ENCODE measurements at places on chromosomes 12 and 14.

DNA sequence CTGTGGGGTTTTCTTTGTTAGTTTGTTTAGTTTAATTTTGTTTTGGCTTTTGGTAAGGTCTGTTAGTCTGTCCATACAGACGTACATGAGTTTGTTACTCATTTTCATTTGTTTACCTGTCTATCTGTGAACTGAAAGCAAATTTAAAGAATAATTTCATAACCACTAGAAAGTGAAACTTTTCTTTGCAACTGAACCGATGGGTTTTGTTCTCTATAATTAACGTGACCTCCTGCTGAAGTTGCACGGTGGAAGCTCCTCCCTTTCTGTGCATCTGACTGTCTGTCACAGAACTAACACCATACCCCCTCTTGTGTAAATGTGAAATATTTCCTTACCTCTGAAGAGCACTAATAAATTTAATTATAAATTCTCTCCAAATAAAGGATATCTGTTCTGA is 595.5 kb downstream of the GALC start:
- no peak for DNase-seq

DNA sequence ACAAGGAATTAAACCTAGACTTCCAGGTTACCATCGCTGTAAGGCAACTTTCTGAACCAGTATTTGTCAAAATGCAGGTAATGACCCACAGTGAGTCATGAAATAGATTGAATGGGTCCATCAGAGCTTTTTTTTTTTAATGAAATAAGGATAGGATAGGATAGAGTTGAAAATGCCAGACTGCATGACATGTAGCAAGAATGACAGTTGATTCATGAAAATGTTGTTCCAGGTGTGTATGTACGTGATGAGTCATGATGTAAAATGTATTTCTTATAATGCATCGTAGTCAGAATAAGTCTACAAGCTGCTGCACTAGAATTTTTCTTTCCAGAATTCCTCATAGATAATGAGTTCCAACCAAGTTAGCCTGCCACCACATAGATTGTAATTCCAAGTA is 184.4 kb upstream of the BCL2L14 start:
- no peak for DNase-seq

- DNase-seq, result no peak
These were observed 238.1 kb downstream of the SLC2A13 start for GRCh38 chr12:39867631-39868327.

- DNase-seq, result no peak
These were observed 244.7 kb downstream of the KCNH5 start for GRCh38 chr14:62800577-62800976.

- DNase-seq, result no peak
These were observed 174.5 kb upstream of the CNOT2 start for GRCh38 chr12:70068743-70069142.

DNA sequence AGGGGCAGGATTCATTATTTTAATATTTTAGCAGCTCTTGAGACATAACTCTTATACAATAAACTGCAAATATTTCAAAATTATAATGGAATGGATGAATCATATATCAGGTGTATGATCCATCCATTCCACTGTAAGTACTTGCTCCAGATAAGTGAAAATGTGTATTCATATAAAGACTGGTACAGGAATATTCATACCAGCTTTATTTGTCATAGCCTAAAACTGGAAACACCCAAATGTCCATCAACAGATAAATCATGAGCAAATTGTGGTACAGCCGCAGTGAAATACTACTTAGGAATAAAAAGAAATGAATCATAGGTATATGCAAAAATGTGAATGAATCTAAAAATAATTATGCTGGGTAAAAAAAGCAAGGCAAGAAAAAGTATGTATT is 263.6 kb upstream of the SYT10 start:
- DNase-seq, result no peak

DNA sequence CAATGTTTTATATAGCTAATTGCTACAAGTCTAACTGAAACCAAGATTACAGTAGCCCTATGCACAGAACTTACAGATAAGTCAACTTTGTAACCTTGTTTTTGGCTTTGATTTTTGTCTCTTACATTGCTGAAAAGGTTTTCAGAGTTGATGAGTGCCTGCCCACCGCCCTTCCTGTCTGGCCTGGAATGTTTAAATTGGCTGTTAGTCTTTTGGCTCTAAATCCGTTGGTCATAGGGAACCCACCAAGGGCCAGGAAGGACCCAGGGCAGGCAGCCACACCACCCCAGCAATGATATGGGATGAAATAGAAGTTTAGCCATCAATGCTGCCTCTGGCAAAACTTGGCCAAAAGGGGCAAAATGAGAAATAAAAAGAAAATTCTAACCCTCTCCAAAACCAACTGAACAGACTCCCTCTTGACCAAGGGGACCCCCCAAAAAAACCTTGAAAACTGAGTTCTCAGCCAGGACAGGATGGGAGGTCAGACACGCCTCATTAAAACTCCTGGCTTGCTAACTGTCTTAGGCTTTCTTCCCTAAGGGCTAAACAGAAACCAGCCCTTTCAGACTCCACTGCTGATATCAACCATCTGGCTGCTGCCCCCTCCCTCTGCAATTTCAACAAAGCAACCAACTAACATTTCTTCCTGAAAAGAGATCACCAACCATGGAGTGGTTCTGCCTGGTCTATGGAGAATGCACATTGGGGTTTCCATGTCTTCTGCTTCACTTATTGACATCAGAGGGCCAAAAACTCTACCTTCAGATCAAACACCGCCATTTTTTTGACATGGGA is 242.1 kb upstream of the NOS1 start:
- DNase-seq, result no peak
